ENCODE measurements at places on chromosomes 3 and 15.

- peak; percentile 35 for DNase-seq
Measured at GRCh38 chr3:46671541-46672348, 21.7 kb downstream of the ALS2CL start.

GRCh38 chr3:113194823-113195401 is 16.4 kb upstream of the BOC start:
- DNase-seq = no peak

DNA sequence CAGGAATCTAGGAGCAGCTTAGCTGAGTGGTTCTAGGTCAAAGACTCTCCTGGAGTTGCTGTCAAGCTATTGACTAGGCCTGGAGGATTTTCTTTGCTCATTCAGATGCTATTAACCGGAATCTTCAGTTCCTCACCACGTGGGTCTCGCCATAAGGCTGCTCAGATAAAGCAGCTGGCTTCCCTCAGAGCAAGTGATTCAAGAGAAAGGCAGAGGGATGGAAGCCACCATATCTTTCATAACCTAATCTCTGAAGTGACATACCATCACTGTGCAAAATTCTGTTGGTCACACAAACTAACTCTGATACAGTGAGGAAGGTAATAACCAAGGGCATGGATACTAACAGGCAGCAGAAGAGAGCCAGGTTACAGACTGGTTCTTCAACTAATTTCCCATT is 72.7 kb upstream of the FLNB start:
- no peak for DNase-seq

- DNase-seq = no peak
Measured at GRCh38 chr15:62844564-62845240, 197.8 kb upstream of the TPM1 start.

DNA sequence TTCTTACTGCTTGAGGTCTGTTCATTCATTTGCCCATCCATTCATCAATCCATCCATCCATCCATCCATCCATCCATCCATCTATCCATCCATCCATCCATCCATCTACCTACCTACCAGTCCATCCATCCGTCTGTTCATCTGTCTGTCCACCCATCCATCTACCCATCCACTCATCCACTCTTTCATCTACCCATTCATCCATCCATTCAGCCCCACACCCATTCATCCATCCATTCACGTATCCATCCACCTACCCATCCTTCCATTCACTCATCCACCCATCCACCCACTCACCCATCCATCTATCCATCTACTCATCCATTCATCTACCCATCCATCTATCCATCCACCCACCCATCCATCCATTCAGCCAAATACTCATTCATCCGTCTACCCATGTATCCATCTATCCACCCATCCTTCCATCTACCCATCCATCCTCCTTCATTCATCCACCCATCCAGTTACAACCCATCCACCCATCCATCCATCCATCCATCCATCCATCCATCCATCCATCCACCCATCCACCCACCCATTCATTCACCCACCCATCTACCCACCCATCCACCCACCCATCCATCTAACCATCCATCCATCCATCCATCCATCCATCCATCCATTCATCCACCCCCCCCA is 68.3 kb downstream of the FBLN2 start:
- no peak for DNase-seq

GRCh38 chr3:151351219-151351618 is 21.9 kb upstream of the P2RY13 start:
- DNase-seq = no peak

- peak; percentile 39 for DNase-seq
Measured at GRCh38 chr3:128319741-128320141, 146.9 kb downstream of the DNAJB8 start.

DNA sequence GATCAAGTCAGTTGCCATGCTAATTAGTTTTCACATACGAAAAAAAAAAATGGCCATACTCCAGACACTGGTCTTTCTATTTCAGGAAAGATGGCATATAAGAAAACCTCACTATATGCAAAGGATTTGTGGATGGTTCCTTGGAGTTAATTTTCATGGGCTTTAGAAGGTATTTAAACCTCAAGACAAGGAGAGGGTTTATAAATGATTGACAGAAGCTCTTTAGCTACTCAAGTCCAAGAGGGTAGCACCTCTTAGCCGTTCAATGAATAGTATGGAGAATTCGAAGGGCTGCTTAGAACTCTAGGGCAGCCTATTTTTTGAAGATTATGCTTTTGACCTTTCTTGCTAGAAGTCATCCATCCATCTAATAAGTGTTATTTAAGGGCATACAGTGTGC is 41.7 kb downstream of the RBMS3 start:
- DNase-seq = no peak

- peak; percentile 91 for DNase-seq
Measured at GRCh38 chr15:64809649-64810496, 15.6 kb downstream of the PIF1 start.

GRCh38 chr15:39622660-39623516 is 42.0 kb downstream of the THBS1 start:
- DNase-seq = no peak

GRCh38 chr15:40450047-40450446 is 9.3 kb downstream of the BAHD1 start:
- no peak for DNase-seq

- no peak for DNase-seq
Measured at GRCh38 chr3:83169473-83169872, 1408.0 kb upstream of the GBE1 start.

- no peak for DNase-seq
Measured at GRCh38 chr3:16122661-16123060, 51.8 kb upstream of the GALNT15 start.

DNA sequence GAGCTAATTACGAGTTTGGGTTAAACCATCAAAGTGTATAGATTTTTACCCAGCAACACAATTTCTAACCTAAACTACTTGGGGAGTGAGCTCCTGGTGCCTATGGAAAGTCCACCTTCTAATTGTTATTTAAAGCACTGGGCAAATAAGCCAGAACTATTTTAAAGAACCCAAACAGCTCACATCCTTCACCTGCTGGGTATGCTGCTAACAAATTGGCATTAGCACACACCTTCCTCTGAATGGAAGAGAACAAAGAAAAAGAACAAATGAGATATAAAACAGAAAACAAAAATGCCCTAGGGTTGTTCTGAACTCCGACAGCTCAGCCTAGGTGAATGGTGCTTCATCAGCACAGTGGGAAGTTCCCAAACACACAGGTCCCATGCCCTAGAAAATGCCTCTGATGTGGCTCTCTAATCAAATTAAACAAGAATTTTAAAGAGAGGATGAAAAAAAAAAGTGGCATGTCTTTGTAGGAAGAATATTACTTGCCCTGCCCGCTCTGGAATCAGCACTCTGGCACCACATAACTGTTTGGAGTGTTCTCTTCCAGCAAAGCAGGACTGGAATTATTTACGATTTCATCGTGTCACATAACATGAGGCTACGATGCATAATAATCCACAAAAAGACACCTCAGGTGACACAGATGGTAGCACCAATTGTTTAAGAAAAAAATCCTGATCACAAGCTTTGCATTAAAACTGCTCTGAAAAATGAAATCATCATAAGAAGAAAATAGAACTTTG is 334.4 kb downstream of the GBE1 start:
- no peak for DNase-seq

- no peak for DNase-seq
Measured at GRCh38 chr15:64703632-64703959, 71.8 kb downstream of the RBPMS2 start.

DNA sequence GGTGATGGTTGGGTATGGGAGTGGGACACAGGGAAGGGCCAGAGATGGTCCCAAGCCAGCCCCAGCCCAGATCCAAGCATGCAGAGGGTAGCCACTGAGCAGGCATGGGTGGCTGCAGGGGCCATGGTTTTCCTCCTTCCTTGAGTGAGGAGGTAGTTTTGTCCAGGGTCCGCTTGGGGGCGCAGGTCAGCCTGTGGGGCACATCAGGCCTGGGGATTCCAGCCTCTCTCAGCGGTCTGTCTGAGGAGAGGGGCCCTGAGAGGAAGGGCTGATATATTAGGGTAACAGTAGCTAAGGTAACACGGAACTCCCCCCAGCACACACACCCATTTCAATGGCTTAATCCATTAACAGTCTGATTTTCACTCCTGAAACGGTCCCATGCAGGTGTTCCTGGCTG is 22.7 kb upstream of the LCTL start:
- DNase-seq = no peak

- DNase-seq = no peak
Measured at GRCh38 chr3:120364821-120365220, 15.7 kb upstream of the LRRC58 start.

DNA sequence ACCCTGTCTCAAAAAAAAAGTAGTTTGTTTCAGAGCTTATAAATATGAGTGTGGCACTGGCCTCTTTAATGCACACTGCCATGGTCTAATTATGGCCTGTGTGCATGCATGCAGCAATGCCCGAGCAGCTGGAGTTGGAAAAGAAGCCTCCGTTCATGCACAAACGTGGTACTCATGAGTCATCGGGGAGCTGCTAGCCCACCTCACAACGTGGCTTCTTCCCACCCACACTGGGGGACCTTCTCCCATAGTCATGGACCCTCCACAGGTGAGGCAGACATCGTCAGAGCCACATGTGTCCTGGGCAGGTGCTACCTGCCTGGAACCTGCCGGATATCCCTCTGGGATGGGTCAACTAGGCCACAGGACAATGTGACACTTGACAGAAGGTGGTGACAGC is 66.7 kb downstream of the ATP10A start:
- DNase-seq = no peak

DNA sequence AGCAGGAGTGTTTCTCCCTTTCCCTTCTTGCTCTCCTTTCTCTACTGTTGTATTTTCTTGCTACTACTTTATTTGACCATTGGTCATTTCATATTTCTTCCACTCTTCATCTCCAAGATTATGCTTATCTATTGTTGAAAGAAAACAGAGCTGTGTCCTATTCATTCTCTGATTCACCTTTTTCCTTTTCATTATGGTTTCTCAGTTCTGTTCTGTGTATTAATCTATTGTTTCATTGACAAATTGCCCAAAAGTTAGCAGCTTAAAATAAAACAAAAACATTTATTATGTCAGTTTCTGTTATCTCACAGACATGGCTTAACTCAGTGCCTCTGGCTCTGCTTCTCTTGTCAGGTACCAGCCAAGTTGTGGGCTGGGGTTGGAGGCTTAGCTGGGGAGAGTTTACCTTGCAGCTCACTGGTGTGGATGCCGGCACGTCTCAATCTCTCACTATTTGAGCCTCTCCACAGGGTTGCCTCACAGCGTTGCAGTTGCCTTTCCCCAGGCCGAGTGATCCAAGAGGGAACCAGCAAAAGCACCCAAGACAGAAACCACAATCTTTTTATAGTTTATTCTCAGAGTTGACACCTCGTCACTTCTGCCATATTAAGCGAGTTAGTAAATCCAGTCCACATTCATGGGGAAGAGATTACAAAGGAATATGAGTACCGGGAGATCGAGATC is 36.9 kb upstream of the FILIP1L start:
- no peak for DNase-seq

DNA sequence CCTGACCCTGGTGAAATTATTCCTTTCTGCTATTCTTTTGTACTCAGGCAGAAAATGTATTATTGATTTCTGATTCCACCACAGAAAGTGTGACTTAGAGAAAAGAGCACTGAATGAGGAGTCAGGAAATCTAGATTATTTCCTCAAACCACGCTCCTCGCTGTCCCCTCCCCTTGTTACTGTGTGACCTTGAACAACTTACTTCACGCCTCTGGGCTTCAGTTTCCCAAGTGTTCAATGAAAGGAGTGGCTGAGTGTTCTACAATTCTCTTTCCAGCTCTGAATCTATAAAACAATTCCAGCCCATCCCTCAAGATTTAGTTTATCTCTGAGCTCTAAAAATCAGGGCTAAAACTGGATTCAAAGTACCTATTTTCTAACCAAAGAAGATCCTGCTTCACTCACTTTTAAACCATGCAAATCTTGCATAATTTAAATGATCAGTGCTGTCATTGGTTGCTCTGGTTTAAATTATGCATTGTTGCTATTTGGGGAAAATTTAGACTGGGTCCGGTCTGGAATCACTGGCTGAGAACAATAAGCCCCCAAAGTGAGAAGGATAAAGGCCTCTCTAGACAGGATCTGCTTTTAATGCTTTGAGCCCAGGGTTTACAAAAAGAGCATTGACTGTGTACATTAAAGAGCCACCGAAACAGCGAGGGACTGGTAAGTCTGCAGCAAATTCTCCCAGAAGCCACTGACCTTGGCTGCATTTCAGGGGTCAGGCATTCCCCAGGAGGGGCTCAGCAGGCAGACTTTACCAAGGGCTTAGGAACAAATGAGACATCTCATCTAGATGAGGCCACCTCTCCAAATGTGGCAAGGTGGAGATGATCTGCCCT is 3.2 kb downstream of the TNIK start:
- DNase-seq = no peak

- DNase-seq = no peak
Measured at GRCh38 chr3:112649478-112649735, 8.5 kb upstream of the CCDC80 start.

- no peak for DNase-seq
Measured at GRCh38 chr3:111215481-111215880, 143.9 kb downstream of the NECTIN3 start.

DNA sequence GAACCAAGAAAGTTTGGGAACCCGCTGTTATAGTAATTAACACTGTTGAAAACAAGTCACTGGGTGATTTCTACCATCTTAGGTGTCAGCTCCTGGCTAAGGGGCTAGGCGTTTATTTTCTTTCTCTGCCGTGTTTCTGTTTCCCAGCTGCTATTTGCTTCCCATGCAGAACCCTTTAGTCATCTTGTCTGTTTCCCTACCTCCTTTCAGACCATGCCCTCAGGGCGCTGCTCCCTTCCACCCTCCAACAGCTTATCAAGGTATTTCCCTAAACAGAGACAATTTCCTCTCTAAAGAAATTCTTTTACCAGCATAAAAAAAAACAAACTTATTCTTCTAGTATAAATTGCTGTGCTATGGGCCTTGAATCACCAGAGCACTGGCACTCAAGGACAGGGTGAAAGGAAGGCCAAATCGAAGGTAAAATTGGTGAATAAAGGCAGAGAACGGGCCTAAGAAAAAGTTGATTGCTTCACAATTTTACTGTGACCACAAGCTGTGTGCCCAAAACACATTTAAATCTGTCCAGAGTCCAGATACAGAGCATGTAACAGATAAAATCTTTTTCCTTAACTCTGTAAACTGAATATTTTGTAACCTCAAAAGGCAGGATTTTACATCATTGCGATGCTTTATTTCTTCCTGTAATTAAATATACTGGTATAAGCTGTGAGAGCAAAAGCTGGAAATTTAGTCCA is 319.2 kb downstream of the ZNF621 start:
- peak; percentile 58 for DNase-seq

GRCh38 chr3:180072786-180073185 is 36.0 kb upstream of the PEX5L start:
- no peak for DNase-seq
